GM19239 (cell line): ENCODE measurements at places on chromosomes 4 and X.

DNA sequence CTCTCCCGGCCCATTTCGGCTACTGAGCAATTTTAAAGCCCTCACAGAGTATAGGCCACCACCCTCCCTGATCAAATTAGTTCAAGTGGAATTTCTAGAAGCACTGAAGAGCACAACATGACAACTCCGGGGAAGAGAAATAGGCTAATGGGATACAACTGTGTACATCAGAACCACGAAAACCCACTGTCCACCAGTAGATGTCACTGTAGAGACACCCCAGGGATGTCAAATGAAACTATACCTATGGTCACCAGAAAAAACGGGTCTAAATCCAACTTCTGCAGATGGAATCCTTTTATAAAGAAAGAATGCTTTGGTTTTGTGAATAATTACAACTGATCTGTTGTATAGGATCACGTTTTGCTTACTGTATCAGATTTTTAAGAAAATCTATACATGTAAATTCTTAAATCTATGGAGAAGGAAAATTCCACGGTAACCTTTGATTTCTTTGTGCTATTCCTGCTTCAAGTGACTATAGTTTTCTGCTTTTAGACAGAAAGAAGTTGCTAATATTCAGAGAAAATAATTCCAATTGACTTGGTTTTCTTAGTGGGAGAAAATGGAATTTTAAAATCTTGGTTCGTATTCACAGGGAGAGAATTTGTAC, 29.5 kb upstream of the MAP3K15 start:
- DNase-seq, result peak; percentile 20

GRCh38 chrX:112714357-112714918, 34.7 kb upstream of the LHFPL1 start:
- DNase-seq, result no peak

- no peak for DNase-seq
Observed at GRCh38 chr4:99518601-99519295, 7.9 kb downstream of the C4orf17 start.

GRCh38 chrX:136130931-136131833, 16.2 kb upstream of the FHL1 start:
- DNase-seq, result no peak
